EH (cell line): ENCODE measurements at places on chromosomes 3 and 15.
A peak's percentile ranks its signal among the peaks of the same experiment; 100 is the strongest.

DNA sequence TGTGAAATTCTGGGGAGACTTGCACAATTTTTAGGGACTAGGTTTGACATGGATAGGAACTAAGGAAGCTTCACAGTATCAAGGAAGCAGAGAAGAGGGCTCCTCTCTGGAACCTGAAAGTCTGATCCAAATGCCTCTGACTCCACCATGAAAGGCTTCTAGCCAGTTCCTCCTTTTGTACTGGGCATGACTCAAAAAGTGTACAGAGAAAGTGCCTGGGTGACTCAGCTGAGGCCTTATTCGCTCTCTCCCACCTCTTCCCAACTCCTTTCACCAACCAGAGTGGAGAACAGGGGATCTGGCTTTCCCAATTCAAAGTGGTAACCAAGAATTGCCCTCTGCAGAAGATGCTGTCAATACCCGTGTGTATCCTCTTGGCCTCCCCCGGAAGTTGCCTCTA is 342.9 kb upstream of the PROK2 start:
- DNase-seq, result peak; percentile 26

- no peak for DNase-seq
Observed at GRCh38 chr15:52434885-52435284, 93.8 kb downstream of the MYO5A start.

GRCh38 chr3:101077361-101078011 is 84.3 kb upstream of the ABI3BP start:
- peak; percentile 54 for DNase-seq

GRCh38 chr15:73190189-73190601 is 137.9 kb downstream of the NEO1 start:
- peak; percentile 4 for DNase-seq

DNA sequence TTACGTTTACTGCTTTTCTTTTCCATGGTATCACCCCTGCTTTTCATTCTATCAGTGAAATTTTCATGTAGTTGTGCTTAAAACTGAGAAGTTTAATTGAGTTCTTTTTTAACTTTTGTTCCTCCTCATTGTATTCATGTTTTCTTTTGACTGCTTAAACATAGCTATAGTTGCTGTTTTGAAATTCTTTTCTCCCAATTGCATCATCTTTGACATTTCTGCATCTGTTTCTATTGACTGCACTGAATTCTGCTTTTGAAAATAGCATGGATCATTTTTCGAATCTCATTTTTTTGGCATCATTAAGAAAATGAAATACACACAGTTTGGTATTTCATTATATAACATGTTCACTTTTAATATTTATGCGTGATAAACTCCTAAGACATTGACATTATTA is 694.9 kb downstream of the MECOM start:
- DNase-seq, result no peak

- no peak for DNase-seq
Observed at GRCh38 chr3:85796140-85796539, 837.4 kb downstream of the CADM2 start.

GRCh38 chr3:61673651-61674050 is 112.3 kb downstream of the PTPRG start:
- peak; percentile 35 for DNase-seq

DNA sequence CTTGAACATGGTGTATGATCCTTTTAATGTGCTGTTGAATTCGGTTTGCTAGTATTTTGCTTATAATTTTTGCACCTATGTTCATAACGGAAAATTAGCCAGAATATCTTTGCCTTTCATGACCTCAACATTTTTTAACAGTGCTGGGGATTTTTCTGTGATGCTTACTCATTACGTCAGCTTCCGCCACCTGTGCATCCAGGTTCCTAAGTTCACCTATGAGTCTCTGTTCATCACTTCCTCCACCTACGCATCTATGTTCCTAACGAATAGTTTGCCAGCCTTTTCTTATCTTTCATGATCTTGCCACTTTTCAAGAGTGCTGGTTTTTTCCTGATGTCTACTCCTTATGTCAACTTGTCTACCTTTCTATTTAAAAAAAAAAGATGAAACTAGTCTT is 16.5 kb downstream of the AADACL2 start:
- DNase-seq, result no peak

GRCh38 chr3:193446965-193447602 is 68.5 kb upstream of the ATP13A5 start:
- no peak for DNase-seq

DNA sequence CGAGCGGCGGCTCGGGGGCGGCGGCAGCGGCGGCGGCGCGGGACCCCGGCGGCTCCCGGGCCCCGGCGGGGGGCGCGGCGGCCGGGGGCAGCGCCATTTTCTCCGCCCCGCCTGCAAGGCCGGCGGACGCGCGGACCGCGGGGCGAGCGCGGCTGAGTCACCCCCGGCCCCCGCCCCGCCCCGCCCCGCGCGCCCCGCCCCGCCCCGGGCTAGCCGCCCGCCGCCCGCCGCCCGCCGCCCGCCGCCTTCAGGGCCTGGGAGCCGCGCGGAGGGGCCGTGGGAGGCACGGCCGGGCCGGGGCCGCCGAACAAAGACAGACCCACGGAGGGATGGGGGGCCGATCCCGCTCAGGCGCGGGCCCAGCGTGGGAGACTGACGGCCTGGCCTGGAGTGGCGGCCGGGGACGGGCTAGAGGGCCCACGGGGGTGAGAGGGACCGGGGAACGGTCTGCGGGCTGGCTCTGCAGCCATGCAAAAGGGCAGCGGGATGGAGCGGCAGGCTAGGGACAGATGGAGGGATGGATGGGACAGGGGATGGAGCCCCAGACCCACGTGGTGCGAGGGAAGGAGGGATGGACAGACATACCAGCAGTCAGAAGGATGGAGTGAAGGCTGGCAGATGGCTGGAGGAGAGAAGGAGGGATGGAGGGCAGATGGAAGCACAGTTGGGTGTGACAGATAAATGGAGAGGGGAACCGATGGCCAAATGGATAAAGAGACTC is at the start of gene EIF4E3:
Gene EIF4E3, minus strand, starts transcription at position 132 of the 721 bp plus-strand sequence. Its CDS starts 35 bp downstream, at position 97.
- peak; percentile 37 for DNase-seq

DNA sequence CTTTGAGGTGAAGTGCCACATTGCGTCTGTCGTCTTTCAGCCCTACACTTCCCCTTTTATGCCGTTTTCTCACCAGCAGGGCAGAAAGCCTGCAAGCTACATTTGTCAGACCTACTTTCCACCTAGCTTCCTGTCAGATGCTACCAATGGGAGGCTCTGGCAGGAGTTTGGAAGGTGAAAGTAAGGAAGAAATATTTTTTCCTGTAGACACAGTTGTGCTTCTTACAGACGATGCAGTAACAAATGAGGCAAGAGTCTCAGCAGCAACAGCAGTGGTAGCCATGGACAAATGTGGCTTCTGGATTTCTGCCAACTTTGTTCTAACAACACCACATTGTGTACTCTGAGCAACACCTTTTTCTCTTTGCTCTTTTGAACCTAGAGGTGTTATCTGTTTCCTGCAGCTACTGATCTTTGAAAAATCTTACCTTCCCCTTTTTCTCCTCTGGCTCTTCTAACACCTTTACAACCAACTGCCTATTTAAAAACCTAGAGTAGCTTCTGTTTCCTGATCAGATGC is 70.6 kb upstream of the STT3B start:
- DNase-seq, result no peak

DNA sequence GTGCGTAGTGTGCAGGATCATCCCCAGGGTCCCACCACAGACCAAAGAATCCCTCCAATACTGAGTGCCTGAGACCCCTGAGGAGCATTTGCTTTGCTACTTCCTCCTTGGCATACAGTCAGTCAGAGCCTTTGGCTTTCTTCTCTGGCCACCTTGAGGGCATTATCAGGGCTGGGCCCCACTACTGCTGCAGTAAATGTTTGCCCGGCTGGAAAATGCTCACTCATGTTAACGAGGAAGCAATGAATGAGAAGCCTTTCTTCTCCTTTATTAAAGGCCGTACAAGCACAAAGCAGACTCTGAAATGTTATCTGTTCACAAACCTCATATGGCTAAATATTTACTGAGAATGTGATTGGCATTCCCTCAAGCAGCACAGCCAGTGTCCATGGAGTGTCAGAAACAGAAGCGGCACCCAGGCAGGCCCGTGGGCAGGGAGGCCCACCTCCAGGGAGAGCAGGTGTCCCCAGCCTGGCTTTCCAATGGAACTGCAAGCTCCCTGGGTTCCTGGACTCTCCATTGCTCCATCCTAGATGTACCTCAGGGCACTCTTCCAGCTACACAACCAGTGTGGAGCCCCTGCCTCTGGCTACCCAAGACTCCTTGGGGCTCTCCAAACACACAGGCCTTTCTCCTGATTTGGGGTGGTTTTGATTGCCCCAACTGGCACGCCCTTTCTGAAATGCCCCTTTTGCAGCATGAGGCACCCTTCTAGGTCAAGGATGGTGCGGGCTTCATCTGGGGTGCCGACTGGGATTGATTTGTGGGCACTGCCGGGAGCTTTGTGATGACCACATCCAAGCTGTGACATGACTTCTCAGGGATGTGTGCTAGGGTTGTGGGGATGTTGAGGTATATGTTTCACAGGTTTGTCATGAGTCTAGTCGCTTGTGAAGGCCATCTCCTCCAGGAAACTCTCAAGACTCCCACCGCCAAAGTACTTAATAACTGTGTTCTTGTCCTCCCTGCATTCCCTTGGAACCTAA is 195.6 kb downstream of the FAM43A start:
- no peak for DNase-seq

DNA sequence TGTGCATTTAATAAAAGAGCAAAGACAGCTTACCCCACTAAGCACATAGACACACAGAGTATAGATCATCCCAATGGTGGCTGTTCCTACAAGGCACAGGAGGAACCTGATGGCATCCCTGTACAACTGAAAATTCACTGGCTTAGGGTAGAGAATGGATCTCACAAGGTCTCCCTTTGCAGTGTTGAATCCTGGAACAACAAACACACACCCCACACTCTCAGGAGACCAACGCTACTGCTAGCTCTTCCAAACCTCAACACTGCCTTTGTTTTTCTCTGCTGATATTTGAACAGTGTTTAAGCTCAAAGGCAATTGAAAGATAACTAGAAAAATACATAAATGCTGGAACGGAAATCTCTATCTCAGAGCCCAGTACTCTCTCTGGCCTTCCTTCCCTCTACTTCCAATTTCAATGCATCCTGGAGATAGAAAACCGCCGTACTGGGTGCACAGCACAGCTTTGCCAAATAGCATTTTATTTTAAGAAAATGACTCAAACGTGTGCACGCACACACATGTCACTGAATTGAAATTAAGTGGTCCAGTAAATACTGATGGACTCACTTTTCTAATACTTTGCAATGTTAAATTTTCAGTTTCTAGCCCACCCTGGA is 87.5 kb upstream of the ATP13A5 start:
- no peak for DNase-seq

GRCh38 chr15:70470556-70471191 is 292.7 kb downstream of the UACA start:
- DNase-seq, result no peak

GRCh38 chr3:11642431-11643191 is 1.1 kb downstream of the VGLL4 start:
- DNase-seq, result peak; percentile 87

- DNase-seq, result no peak
Observed at GRCh38 chr3:113421082-113421481, 20.2 kb downstream of the CFAP44 start.

- no peak for DNase-seq
Observed at GRCh38 chr15:77416954-77417353, 3.0 kb downstream of the PEAK1 start.

GRCh38 chr15:55552451-55552850 is 35.7 kb downstream of the PYGO1 start:
- DNase-seq, result no peak
